HS-27A (cell line): ENCODE measurements at places on chromosomes 12 and 14.

- DNase-seq, result no peak
These were observed 13.6 kb upstream of the NUAK1 start for GRCh38 chr12:106152334-106152733.

GRCh38 chr14:95504135-95505029, 12.1 kb downstream of the SYNE3 start:
- DNase-seq, result no peak

DNA sequence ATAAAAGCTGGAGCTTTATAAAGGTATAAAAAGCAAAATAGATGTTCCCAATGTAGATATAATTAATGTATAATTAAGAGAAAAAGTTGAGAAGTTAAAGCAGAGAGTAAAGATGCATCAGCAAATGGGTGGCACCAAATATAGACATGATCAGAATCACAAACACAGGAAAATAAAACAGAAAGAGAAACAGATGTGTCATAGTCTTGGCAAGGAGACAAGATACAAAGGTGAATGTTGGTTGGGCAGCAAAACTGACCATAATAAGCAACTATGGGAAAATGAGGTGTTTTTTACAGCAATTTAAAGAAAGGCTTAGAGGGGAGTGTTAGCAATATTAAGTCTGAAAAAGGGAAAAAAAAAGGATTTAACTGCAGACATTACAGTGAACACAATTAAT, 135.4 kb upstream of the CLEC14A start:
- DNase-seq, result no peak

GRCh38 chr12:56034586-56035332, 7.0 kb upstream of the RPS26 start:
- no peak for DNase-seq

DNA sequence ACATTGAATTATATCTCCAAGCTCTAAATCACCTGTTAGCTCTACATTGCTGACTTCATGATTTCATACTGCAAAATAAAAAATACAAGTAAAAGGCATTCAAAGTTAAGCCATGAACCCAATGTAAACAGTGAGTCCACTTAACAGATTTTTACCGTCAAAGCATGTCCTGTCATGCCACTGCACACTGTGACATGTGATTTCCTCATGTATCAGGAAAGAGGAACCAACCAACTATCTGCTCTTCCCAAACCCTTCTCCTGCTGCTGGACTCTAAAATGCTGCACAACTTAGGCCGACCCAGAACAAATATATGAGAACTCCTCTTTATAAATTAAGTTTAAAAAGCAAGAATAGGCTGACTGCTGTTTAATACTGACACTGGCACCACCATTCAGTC, 37.5 kb downstream of the TM7SF3 start:
- DNase-seq, result no peak

DNA sequence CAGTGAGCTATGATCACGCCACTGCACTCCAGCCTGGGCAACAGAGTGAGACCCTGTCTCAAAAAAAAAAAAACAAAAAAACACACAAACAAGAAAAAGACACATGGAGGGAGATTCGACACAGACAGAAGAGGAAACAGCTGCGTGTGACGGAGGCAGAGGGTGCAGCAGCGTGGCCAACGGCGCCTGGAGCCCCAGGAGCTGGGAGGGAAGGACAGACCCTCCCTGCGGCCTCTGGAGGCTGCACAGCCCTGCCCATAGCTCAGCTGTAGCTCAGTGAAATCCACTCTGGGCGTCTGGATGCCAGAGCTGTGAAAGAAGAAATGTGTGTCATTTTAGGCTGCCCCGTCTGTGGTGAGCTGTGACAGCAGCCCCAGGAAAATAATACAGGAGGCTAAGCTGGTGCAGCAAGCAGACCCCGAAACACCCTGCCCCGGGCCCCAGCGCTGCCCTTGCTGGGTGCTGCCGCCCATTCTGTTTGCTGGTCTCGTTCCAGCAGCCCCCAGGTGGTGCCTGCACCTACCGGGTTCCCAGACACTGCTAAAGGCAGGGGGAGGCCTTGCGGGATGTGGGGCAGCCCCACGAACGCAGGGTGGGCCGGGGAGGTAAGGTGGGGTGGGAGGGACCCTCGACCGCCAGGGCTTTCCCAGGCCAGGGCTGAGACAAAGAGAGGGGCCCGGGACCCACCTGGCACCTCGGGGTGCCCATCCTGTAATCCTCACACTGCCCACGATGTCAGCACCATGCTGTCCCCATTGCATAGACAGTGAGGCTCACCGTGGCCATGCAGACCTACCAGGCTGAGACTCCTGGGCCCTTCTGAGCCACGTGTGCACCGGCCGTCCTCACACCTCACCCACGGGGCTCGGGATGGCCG, 21.2 kb downstream of the GALNT9 start:
- no peak for DNase-seq

- no peak for DNase-seq
These were observed 29.5 kb downstream of the SNRNP35 start for GRCh38 chr12:123487428-123487827.

DNA sequence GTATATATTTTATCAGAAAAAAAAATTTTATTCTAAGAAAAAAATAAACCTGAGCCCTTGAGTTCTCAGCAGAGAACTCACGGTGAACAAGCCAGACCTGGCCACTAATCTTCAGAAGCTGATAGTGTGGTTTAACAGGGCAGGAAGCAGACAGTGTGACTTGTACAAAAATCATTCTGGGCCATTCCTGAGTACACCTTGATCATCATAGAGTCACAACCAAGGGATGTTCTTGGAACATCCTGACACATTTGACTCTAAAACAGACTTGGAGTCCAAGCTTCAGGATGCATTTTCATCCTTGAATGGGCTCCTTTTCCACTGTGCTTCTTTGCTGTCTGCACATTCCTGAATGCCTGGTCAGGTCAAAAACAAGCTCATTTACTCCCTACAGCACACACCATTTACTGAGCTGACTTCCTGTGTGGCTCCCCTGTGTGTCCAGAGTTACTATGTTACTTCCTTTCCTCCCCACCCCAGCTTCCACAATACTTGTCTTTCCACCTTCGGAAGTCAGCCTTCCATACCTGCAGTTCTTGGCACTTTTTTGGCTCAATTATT, 112.0 kb downstream of the ANO6 start:
- no peak for DNase-seq

DNA sequence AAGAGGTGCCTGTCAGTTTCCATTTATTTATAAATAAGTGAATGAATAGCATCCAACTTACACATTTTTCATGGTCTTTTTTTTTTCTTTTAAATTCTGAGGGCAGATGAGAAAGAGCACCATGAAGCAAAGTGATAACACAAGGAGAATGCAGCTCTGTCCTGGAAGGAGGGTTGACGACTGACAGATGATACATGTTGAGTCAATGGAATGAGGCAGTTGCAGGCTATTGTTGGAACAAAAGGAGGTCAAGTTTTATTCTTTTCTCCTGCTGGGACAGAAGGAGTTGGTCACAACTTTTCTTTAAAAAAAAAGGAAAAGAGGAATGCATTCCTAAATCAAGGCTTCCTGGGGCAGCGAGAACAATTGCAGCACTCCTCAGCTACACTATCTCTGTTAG, 119.9 kb upstream of the PLEKHG7 start:
- no peak for DNase-seq

- no peak for DNase-seq
These were observed 11.1 kb upstream of the CLEC2A start for GRCh38 chr12:9943240-9943639.

DNA sequence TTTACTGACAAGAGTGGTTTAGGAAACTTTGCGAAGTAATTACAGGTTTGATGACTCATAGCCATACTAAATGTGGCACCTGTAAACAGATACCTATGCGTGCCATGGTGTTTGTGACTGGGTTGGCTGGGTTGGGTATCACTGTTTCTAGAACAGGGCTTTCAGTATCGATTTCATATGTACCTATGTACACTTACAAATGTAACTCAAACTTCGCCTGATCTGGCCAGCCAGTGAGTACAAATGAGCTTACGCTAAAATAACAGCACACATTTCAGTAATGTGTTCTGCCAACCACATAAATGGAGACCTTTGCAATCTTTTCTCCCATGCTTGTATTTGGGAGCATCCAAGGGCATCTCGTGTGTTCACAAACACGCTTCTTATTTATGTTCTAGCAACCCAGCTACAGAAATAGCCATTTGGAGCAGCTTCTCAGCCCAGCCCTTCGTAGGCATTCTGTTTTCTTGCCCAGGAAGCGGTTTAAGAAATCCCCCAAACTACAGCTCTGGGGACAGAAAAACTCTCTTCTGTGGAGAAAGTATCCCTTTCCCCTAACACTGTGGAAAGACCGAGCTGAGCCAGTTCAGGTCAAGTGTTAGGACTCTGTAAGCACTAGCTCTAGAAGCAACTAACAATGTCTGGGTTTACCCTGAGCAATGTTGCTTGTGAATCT, 42.3 kb upstream of the MDM1 start:
- DNase-seq, result no peak

DNA sequence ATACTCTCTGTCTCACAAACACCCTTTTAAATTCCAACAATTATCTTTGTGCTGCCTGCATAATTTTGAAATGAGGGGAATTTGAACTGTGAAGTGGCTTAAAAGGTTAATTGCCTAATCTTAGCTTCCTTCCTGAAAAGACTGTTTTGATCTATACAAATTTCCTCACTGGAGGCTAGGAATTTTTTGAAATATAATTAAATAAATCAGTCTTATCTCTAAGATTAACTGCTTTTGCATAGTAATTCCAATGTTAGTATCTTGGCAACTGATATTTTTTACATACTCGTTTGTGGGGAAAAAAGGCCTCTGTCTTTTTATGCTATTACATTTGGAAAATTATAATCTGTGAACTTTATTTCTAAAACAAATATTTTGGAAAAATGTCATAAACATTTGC, 498.5 kb downstream of the TMTC2 start:
- DNase-seq, result no peak

GRCh38 chr12:71780237-71780822, 25.7 kb downstream of the RAB21 start:
- DNase-seq, result no peak

GRCh38 chr12:101115326-101115725, 94.7 kb downstream of the SLC5A8 start:
- DNase-seq, result no peak

- DNase-seq, result no peak
These were observed 106.4 kb upstream of the TBX5 start for GRCh38 chr12:114512351-114512750.
